ENCODE measurements at places on chromosomes 16 and 17. TPM values are rescaled to one million over a fixed set of nuclear protein-coding genes. Genes with fewer than 3 reads are reported as not detected.

DDX52 gene
- 19.6 TPM for total RNA-seq

NPIPB2 gene
- 1.8 TPM for total RNA-seq

RAB11FIP4 gene
- total RNA-seq = 0.68 TPM

FNDC8 gene
- not detected for total RNA-seq

ABCC3 gene
- total RNA-seq = 1.2 TPM

GRCh38 chr17:57568340-57568739 is 176.8 kb downstream of the CCDC182 start:
- no peaks in the 10 kb centered on the region for H3K27me3 ChIP-seq
- DNase-seq = no peak
- no peaks in the 10 kb centered on the region for H3K36me3 ChIP-seq
- H3K4me1 ChIP-seq = peaks cover 12% of the 10 kb centered on the region
- no peak overlapping the region for H3K4me3 ChIP-seq

GRCh38 chr17:17675416-17675815 is 5.8 kb upstream of the RAI1 start:
- H3K36me3 ChIP-seq = no peaks in the 10 kb centered on the region
- DNase-seq = no peak
- no peak overlapping the region for H3K27ac ChIP-seq
- no peaks in the 10 kb centered on the region for H3K4me1 ChIP-seq

- H3K27me3 ChIP-seq = no peaks in the 10 kb centered on the region
- H3K4me3 ChIP-seq = no peak overlapping the region
- H3K4me1 ChIP-seq = peaks cover 47% of the 10 kb centered on the region
- H3K27ac ChIP-seq = peak overlapping the region; percentile 44
- no peak for DNase-seq
Measured at GRCh38 chr16:16027728-16028310, 78.4 kb downstream of the ABCC1 start.

GRCh38 chr17:60353773-60354172 is 38.2 kb downstream of the USP32 start:
- no peak overlapping the region for H3K4me3 ChIP-seq
- H3K27me3 ChIP-seq = no peaks in the 10 kb centered on the region
- DNase-seq = no peak
- H3K27ac ChIP-seq = no peak overlapping the region
- peaks cover 11% of the 10 kb centered on the region for H3K4me1 ChIP-seq
- H3K36me3 ChIP-seq = no peaks in the 10 kb centered on the region

GRCh38 chr17:1989135-1989534 is 36.0 kb downstream of the RTN4RL1 start:
- no peaks in the 10 kb centered on the region for H3K4me1 ChIP-seq
- H3K27me3 ChIP-seq = no peaks in the 10 kb centered on the region
- DNase-seq = peak; percentile 80
- H3K4me3 ChIP-seq = no peak overlapping the region

- H3K4me3 ChIP-seq = no peak overlapping the region
- peaks cover 19% of the 10 kb centered on the region for H3K36me3 ChIP-seq
- no peak overlapping the region for H3K27ac ChIP-seq
- no peaks in the 10 kb centered on the region for H3K27me3 ChIP-seq
- no peak for DNase-seq
Measured at GRCh38 chr16:71460236-71460635, 1.8 kb downstream of the ZNF23 start.

- H3K27ac ChIP-seq = no peak overlapping the region
- H3K27me3 ChIP-seq = no peaks in the 10 kb centered on the region
- H3K36me3 ChIP-seq = no peaks in the 10 kb centered on the region
- H3K4me3 ChIP-seq = no peak overlapping the region
- H3K4me1 ChIP-seq = no peaks in the 10 kb centered on the region
- no peak for DNase-seq
Measured at GRCh38 chr17:31604936-31605335, 213.5 kb downstream of the RAB11FIP4 start.

DNA sequence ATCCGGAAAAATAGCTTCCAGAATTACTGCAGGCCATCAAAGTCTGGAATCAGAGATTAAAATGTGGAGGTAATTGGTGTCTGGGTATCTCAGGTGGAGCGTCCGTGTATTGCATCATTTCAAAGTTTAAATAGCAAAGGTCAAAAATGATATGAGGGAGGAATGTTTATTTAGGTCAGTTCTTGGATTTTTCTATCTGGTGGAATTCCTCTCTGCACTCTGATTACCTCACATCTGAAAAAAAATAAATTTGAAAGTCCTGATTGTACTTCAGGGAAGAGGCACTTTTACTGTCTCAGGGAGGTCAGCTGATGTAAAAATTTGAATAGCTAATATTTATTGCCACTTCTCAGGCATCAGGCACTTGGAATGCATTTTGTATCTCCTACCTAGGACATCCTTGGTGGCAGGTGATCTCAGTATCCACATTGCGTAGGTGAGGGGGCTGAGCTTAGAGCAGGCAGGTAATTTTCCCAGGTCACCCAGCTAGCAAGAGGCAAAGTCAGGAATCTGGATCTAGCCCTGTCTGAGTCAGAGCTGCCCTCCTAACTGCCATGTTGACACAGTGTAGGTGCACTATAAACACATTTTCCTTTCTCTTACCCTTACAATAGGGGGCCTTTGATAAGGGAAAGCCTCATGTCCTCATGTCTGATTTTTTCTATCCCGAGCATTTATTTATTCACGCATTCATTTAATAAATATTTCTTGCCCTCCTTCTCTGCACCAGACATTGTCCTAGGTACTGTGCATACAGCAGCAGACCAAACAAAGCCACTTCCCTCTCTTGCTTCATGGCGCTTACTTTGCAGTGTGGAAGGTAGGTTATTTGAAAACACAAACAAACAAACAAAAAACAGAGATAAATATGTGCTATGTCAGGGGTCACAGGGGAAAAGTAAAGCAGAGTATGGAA is 454.3 kb downstream of the HAPSTR1 start:
- DNase-seq = no peak
- no peak overlapping the region for H3K27ac ChIP-seq
- H3K4me1 ChIP-seq = no peaks in the 10 kb centered on the region
- H3K27me3 ChIP-seq = no peaks in the 10 kb centered on the region
- H3K4me3 ChIP-seq = no peak overlapping the region
- no peaks in the 10 kb centered on the region for H3K36me3 ChIP-seq

- H3K36me3 ChIP-seq = no peaks in the 10 kb centered on the region
- peak; percentile 86 for DNase-seq
- H3K27me3 ChIP-seq = no peaks in the 10 kb centered on the region
Measured at GRCh38 chr17:348692-349425, 3.7 kb downstream of the RPH3AL start.

DNA sequence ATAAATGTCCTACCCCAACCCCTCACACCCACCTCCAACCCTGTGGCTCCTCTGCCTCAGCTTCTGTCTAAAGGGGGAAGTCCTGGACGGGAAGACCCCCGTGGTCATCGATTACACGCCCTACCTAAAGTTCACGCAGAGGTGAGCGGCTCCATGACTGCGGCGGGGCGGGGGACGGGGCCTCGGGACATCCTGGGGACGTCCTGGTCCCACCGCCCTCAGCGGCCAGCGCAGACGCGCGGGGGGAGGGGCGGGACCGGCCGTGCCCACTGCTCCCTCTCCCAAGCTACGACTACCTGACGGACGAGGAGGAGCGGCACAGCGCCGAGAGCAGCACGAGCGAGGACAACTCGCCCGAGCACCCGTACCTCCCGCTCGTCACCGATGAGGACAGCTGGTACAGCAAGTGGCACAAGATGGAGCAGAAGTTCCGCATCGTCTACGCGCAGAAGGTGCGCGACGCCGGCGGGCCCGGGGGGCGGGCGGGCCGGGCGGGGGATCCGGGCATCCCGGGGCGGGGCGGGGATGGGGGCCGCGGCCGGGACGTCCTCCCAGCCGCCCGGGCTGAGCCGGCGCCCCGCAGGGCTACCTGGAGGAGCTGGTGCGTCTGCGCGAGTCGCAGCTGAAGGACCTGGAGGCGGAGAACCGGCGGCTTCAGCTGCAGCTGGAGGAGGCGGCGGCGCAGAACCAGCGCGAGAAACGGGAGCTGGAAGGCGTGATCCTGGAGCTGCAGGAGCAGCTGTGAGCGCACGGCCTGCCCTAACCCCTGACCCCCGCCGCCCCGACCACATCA is 6.7 kb downstream of the RUNDC3A start:
- H3K36me3 ChIP-seq = peaks cover 9% of the 10 kb centered on the region
- no peak overlapping the region for H3K27ac ChIP-seq
- no peak for DNase-seq

- H3K27me3 ChIP-seq = no peaks in the 10 kb centered on the region
- H3K27ac ChIP-seq = no peak overlapping the region
- no peaks in the 10 kb centered on the region for H3K4me1 ChIP-seq
- no peak overlapping the region for H3K4me3 ChIP-seq
- H3K36me3 ChIP-seq = no peaks in the 10 kb centered on the region
Measured at GRCh38 chr17:41338961-41339485, 11.6 kb downstream of the KRT33A start.

DNA sequence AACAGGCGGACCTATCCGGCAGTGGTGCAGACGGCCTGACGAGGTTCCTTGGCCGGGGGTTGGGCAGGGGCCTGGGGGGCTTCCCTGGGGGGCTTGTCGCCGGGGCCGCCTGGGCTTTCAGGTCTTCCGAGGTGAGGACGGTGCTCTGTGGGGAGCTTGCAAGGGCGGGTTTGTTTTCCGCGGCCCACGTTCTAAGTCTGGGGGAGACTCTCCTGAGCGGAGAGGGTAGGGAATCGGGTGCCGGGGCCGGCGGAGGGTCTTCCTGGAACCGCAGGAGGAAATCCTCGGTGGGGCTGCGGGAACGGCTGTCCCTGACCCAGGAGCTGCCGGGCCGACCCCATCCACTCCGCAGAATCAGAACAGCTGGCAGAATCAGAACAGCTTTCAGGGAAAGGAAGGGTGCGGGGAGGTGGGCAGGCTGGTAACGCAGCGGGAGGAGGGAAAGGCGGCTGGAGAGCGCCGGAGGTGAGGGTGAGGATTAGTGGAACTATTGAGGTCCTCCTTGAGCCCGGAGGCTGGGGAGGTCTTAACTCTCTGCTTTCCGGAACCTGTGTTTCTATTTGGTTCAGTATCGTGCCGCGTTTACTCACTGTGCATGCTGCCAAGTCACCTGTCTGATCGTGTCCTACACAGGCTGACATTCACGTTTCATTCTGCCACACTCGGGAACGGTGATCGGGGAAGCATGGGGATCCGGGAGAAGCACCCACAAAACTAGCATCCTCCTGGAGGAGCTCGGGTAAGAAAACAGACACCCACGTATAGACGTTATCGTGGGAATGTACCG is 28.9 kb downstream of the CPSF4L start:
- H3K27me3 ChIP-seq = no peaks in the 10 kb centered on the region
- peak overlapping the region; percentile 93 for H3K4me3 ChIP-seq
- no peaks in the 10 kb centered on the region for H3K4me1 ChIP-seq
- H3K27ac ChIP-seq = peak overlapping the region; percentile 88
- H3K36me3 ChIP-seq = peaks cover 23% of the 10 kb centered on the region

Data from sigmoid colon (tissue), 7 donors.